CD4-positive, alpha-beta memory T cell (primary cell): ENCODE measurements at places on chromosomes 5 and 9.

- no peak for DNase-seq
These were observed 61.1 kb upstream of the IFNE start for GRCh38 chr9:21543187-21543586.

DNA sequence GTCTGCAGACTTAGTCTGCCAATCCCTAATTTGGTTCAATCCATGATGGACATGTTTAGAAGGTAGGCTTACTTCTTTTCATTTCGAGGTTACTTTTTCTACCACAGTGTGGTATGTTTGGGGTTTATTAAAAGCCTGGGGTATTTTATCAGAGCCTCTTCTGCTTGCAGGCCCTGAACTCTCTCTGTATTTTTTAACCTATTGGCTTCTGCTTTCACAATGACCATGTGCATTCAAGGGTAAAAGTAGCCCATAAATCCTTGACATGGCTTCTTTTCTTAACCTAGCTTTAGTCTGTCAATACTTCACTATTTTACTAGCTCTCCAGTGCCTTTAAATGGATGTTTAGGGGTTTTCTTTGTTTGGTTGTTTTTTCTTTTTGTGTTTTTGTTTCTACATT is 286.6 kb downstream of the FER start:
- DNase-seq, result no peak

- no peak for DNase-seq
These were observed 114.6 kb upstream of the LRRTM2 start for GRCh38 chr5:138989720-138990119.

- no peak for DNase-seq
These were observed 92.4 kb upstream of the NFIL3 start for GRCh38 chr9:91516081-91516480.

DNA sequence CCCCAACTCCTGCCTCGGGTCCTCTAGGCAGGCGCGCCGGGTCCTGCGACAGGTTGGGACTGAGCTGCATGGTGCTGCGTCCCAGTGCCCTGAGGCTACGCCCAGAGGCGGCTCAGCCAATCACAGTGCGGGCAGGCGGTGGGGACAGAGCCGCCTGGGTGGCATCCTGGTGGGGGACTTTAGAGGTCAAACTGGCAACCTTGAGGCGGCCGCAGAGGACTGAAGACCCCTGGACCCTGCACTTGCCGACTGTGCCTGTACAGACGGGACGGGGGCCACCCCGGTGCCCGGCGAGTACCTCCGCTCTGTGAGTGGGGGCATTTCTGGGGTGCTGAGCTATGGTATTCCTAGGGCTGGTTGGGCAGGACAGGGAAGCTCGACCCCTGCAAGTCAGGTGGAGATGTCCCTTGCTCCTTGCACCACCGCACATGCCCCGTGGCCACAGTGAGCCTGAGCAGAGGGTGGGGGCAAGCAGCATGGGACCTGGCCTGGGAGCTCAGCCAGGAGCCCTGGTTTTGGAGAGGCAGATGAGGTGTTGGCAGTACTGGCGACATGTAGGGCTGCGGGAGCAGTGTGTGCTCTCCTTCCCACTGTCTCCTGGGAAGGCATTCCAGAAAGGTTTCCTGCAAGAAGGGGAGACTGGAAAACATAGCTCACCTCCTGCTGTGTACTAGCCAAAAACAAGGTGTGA is 45.5 kb downstream of the CTSL start:
- DNase-seq, result no peak

- DNase-seq, result no peak
These were observed 6.1 kb upstream of the PLGRKT start for GRCh38 chr9:5443850-5444249.

- no peak for DNase-seq
These were observed 36.2 kb downstream of the RIC1 start for GRCh38 chr9:5665059-5665458.

DNA sequence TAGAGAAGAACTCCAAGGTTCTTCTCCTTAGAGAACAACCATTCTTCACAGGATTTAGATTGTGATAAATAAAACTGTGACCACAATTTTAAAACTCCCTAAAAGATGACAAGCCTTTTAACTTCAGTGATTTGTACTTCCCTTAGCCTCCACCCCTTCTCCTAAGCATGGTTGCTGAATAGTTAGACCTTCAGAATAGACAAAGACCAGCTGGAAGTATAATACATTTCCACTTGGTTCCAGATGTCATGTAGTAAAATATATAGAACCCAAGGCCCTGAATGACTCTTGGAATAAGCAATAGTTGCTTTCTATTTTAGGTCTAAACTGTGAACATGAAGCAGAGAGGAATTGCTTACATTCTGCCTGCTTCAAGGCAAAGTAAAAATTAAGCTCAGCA is 208.7 kb downstream of the ARRDC3 start:
- no peak for DNase-seq

GRCh38 chr9:19510907-19511306 is 102.1 kb downstream of the ACER2 start:
- DNase-seq, result no peak
